ENCODE measurements at places on chromosomes 1 and 21.

DNA sequence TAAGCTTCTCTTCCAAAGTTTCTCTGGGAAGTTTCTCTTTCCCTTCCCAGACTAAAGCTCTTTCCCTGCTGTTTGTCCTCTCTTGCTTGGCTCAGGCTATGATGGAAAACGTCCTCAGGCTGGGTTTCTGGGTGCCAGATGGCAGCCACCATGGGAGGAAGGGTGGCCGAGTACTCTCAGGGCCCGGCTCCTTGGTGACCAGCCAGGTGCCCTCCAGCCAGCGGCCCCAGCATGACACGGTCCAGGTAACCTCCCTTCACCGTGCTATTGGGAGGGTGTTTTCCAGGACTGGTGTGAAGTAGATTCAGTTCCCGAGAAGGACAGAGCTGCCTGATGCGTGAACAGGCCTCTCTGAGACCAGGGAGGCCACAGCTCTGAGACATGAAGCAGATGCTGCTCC, 60.3 kb downstream of the KIF26B start:
- DNase-seq = no peak

GRCh38 chr1:9289711-9290485, 2.8 kb upstream of the SPSB1 start:
- no peak for DNase-seq

- DNase-seq = no peak
These were observed 14.8 kb upstream of the WASF2 start for GRCh38 chr1:27504588-27505419.

DNA sequence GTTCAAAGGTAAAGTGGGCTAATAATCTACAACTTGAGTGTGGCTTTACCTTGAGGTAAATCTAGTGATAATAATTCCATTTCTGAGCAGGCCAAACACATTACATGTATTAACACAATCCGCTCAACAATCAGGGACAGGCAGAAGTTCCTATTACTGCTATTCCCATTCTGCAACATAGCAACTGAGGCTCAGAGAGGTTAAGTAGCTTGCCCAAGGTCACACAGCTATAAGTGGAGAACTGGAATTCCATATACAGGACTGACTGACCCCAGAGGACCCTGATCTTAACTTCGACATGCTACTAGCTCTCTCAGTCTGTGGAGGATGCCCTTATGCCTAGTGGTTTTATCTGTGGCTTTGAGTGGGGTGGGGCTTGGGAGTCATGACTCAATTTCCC, 110.1 kb downstream of the TRABD2B start:
- DNase-seq = no peak

- no peak for DNase-seq
These were observed 9.9 kb downstream of the CNIH3 start for GRCh38 chr1:224626042-224626441.

- no peak for DNase-seq
These were observed 119.5 kb upstream of the COA6 start for GRCh38 chr1:234253732-234254131.

- DNase-seq = no peak
These were observed 2291.1 kb downstream of the MRPL39 start for GRCh38 chr21:23316190-23316589.

DNA sequence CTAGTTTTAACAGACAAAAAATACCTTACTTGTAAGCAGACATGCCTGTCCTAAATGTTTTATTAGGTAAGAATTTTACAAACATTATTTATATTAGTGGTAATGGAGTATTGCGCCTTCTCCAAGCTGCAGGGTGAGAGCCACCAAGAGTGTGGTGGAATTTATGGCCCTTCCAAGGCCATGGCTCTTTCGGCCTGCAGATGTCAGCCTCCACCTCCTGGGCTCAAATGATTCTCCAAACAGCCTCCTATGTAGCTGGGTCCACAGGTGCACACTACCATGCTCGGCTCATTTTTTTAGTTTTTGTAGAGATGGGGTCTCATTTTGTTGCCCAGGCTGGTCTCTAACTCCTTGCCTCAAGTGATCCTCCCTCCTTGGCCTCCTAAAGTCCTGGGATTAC, 56.3 kb downstream of the ITGB3BP start:
- no peak for DNase-seq

- DNase-seq = no peak
These were observed 95.9 kb downstream of the PTPN14 start for GRCh38 chr1:214455479-214455878.
